Body of pancreas (tissue), 4 donors: ENCODE measurements at places on chromosomes 5 and 9.

DNA sequence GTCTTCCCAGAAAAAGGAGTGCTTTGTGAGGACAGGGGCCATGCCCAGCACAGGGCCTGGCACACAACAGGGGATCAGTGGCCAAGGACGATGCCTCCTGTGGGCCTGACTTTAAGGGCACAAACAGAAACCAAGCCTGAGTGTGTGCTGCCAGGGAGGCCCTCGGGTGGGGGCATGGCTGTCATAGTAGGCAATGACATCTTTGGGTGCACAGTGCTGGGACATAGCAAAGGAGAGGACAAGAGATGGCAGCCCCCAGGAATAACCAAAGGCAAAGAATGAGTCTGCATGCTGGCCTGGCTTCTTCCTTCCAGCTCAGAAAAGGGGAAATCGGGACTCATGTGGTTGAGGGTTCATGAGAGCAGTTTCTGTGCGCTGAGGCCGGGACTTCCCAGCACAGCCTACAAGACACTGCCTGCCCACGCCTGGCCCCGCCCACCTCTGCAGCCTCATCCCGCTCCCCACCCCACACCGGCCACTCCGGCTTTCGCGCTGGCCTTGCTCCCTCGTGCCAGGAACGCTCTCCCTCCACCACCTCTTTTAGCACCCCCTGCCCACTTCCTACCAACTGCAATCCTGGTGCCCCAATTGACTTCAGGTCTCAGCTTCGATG is 13.8 kb upstream of the LHX2 start:
- DNase-seq, result peak; percentile 29

- DNase-seq, result no peak
These were observed 27.2 kb downstream of the NOTCH1 start for GRCh38 chr9:136518623-136519022.

- no peak for DNase-seq
These were observed 153.9 kb downstream of the GPBP1 start for GRCh38 chr5:57327561-57328367.

DNA sequence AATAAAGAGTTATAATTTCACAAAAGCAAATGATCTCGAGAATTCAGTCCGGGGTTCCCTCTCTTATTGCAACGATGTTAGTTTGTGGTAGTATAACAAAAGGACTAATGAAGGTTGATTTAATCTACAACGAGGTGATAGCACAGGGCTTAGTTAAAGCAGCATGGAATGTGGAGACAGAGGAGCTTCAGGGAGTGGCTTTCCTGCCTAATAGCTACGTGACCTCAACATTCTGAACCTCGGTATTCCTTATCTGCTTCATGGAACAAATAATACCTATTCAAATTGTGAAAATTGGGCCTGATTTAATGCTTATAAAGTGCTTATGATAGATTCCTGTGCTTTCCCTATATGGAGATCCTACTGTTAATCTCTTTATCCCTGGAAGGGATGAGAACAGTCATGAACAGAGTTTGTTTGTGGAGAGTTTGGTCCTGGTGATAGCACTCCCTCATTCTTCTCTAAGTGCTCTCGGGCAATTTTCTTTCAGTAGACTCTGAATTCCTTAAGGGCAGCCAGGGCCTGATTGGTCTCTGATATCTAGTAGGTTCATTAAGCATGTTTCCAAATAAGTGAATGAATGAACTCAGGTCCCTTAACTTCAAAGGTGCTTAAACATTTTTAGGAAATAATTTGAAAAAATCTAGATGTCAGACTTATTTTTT is 104.1 kb upstream of the TUT7 start:
- DNase-seq, result no peak

GRCh38 chr9:109477258-109478050 is 20.7 kb downstream of the PTPN3 start:
- peak; percentile 97 for DNase-seq

DNA sequence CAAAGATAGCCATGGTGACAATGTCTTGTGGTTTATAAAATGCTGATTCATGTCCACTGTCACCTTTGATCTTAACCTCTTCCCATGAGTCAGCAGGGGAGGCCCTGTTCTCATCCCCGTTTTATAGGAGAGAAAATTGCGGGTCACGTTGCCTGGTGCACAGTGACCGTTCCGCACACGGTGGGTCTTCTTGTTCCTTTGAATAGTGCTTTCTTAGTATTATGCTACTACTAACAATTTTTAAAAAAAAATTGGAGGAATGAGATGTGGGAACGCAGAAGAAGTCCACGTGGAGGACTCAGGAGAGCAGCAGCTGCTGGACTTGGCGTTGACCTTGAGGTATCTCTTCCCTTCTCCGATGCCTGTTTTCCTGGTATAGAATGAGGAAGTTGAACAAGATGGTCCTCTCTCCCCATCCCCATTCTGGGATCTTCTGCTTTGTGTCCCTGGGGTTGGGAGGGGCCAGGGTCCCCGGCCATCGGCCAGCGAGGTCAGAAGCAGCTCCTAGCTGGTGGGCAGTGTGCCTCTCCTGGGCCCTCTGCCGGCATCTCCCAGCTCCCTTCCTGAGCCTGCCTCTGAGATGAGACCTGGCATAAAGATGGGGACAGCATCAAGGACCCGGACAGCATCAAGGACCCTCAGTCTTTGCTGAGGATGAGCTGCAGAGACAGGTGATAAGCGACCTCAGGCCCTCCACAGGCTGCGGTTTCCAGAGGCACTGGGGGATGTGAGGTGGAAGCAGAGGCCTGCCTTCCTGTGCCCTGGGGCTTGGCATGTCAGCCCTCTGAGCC is 143.9 kb downstream of the C9orf50 start:
- DNase-seq, result no peak

GRCh38 chr9:102072059-102072764 is 333.8 kb upstream of the GRIN3A start:
- no peak for DNase-seq

GRCh38 chr5:108567429-108567828 is 180.3 kb upstream of the FER start:
- no peak for DNase-seq

DNA sequence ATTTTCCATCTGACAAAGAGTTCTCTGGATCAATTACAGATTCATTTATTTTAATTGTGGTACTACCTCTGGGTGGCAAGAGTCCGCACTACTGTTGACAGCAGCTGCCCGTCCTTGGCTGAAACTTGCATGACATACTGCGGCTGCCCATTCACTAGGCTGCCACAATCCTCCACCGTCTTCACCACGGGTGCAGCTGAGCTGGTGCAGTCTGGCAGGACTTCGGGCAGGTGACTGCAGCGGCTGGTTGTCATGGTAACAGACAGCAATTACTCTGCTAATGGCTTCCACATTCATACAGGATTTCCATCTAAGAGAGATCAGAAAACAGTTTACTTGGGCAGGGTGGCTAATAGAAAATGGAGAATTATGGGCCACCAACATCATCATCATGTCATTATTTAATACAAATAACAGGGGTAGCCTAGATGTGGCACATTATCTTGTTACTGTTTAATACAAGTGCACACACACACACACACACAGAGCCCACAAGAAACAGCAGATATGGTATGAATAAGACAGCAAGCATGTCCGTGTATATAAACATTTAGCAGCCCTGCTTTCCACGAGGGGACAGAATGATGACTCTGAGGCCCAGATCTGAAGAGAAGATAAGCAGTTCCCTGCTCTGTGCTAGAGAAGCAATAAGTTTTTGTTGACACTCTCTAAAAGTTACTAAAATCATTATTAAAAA is 112.3 kb downstream of the MARCHF3 start:
- peak; percentile 52 for DNase-seq

- DNase-seq, result no peak
These were observed 24.5 kb downstream of the DDX31 start for GRCh38 chr9:132645306-132645705.

DNA sequence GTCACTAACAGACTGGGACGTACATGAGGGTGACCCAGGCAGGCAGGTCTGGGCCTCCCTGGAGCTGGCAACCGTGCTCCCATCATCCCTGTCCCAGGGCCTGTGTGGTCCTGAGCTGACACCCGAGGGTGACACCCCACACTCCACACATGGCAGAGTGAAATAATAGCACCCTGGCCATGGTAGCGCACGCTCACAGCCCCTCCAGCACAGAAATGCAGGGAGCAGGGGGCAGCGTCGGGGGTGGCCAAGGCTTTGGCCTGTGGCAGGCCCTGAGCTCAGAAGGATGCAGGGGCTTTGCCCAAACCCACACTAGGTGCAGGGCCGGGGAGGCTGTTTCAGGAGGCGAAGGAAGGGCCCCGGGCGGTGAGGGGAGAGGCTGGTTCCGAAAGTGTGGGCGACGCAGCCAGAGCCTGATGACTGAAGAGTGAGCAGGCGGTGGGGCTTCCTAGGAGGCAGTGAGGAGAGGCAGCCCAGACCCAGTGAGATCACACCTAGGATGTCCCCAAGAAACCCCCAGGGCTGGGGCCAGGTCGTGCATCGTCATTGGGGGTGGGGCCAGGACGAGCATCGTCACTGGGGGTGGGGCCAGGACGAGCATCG is 12.9 kb downstream of the OR2V2 start:
- no peak for DNase-seq

GRCh38 chr9:15248081-15248480 is 58.9 kb downstream of the TTC39B start:
- no peak for DNase-seq

DNA sequence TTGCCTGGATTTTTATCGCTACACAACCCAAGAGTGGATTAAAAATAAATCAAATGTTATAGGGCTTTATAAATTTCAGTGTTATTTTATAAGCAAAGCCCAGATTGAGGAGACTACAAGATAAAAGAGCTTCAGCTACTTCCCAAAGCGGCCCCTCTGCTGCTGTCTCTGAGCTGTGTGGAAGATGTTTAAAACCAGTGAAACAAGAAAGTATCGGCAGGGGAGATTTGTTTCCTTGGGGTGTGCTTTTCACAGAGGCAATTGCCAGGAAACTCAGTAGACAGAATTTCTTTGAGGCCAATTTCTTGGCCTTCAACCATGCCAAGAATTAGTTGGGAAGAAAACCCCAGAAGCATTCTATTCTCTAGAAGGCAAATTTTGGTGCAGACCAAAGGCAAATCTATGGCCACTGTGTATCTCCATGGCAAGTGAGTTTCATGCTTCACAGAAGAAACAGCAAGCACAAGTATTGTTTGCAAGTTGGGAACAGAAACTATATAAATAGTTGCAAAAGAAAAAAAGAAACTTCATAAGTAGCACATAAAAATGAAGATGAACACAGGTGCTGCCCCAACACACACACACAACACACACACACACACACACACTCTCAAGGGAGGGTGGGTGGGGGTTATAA is 197.2 kb downstream of the PARP8 start:
- DNase-seq, result no peak

DNA sequence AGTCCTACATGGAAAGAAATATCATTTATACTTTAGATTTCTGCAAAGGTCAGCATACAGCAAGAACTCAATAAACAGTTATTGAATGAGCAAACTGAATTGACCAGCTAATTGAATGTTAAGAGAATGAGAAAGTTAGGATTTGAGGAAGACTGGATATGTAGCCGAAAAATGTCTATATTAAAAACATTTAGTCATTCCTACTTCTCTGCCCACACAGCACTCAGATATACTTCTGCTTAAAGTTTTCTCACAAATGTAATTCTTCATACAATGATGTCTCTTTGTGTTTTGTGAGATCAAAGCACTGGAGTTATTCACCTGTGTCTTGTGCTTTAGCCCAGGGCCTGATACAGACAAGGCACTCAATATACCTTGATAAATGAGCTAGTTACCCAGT is 188.6 kb downstream of the PARP8 start:
- no peak for DNase-seq

DNA sequence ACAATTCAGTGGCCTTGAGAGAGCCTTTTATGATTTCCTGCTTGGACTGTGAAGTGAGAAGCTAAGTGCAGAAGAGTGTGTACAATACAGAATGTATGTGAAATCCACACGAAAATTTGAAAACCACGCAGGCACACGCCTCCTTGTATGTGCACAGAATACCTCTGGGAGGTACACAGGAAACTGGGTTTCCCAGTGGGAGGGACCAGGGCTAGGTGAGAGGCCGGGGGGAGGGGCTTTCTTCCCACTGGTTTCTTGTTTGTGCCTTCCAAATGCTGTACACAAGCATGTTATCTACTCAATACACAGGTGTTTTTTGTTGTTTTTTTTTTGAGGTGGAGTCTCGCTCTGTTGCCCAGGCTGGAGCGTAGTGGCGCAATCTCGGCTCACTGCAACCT is 16.1 kb downstream of the C9orf50 start:
- DNase-seq, result no peak

GRCh38 chr9:81621118-81621517 is 68.2 kb downstream of the TLE1 start:
- no peak for DNase-seq

DNA sequence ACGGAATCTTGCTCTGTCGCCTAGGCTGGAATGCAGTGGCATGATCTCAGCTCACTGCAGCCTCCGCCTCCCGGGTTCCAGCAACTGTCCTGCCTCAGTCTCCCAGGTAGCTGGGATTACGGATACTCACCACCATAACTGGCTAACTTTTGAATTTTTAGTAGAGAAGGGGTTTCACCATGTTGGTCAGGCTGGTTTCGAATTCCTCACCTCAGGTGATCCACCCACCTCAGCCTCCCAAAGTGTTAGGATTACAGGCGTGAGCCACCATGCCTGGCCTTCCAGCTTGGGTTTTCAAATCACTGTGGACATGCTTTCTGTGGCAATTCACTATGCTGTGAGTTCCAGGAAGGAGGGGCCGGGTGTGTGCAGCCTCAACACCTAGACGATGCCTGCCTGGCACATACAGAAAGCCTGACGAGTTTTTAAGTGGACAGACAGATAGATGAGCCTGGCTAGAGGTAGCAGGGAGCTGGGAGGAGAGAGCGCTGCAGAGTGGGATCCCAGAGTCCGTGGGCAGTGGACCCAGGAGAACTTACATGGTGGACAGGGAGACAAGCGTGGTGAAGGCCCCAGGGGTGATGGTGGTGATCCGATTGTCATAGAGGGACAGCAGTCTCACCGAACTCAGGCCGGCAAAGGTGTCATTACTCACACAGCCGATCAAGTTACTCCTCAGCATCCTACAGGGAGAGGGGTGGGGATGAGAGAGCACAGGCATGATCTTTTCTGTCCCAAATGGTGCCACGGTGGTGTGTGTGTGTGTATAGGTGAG is 173.4 kb upstream of the PANK3 start:
- no peak for DNase-seq
